NCI-H2171 (cell line): ENCODE measurements at places on chromosomes 11 and 22.
A peak's percentile ranks its signal among the peaks of the same experiment; 100 is the strongest.

DNA sequence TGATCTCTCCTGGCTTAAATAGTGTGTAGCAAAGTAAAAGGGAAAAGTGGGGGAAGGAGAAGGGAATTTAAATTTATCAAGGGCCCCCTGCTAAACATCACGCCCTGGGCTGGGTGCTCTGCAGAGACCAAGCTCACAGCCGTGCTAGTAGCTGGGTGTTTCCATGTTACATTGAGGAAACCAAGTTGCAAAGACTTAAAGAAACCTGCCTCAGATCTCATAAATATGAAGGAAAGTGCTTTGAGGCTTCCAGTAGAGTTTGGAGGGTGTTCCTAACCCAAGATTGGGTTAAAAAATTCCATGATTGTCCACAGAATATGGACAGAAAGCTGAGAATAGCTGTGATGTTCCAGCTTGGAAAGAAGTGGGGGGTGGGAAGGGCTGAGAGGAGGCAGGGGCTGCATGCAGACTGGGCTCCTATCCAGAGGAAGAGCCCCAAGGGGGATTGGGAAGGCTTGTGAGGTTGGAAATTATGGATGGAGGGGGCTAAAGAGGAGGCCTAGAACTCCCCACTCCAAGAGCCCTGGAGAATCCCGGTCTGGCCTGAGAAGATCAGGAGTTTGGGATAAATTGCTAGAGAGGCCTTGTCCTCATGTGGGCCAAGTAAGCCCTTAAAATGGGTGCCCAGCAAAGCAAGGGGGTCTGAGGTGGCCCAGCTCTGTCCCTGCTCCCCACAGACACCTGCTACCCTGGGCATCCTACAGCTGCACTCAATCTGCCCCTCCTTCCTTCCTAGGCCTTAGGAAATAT is 25.0 kb upstream of the OAF start:
- DNase-seq, result no peak

DNA sequence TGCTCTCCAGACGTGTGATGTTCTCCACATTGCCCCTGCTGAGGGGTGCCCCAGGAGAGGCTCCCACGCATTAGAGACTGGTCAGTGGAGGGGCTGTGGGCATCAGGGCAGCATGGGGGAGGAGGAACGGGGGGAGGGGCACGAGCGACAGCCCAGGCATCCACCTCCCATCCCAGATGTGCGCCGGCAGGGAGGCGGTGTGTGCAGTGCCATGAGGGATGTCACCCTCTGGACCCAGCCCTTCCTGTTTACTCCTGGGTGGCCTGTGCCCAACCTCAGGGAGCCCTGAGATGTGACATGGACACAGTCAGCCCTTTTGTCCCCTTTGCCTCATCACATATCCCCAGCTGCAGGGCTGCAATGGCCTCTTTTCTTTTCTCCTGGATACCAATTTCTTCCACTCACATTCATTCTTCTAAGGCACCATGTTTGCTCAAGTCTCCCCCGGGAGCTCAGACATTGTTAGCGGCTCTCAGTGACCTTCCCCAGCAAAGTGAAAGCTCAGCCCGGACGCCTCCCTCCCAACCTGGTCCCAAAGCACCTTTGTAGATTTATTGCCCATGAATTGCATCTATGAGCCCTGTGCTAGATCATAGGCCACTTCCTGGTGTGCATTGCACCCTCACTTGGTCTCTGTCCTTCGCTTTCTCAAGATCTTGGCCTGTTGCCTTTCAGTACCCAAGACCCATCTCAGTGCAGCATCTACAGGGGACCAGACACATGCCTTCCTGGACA is 150.6 kb downstream of the CEP164 start:
- no peak for DNase-seq

- no peak for DNase-seq
Observed at GRCh38 chr22:35899736-35900135, 128.9 kb downstream of the RBFOX2 start.

- no peak for DNase-seq
Observed at GRCh38 chr22:36560001-36560400, 31.0 kb upstream of the EIF3D start.

GRCh38 chr11:9711454-9712307 is 47.8 kb downstream of the SWAP70 start:
- no peak for DNase-seq

DNA sequence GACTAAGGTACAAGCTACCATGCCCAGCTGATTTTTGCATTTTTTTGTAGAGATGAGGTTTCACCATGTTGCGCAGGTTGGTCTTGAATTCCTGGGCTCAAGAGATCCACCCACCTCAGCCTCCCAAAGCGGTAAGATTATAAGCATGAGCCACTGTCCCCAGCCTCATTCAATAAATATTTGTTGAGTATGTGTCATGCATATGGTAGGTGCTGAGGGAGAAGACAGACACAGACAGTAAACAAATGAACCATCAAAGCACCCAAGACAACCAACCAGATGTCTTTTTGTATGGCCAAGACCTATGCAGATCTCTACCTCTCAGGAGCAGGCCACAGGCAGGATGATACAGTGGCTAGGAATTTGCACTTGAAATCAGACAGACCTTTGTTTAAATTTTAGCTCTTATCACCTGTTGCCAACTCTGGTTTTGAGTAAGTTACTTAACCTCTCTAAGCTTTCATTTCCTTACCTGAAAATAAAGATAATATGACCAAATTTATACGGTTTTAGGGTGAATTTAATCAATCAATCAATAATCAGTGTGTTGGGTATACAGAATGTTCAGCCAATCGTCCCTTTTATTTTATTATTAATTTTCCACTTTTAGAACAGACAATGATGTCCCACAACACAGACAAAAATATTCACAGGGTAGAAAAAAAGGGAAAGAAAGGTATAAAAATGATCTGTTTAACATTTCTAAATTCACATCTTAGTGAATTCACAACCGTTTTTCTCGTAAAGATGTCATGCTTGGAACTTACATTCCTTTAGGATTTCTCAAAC is 128.2 kb downstream of the SGSM3 start:
- no peak for DNase-seq

DNA sequence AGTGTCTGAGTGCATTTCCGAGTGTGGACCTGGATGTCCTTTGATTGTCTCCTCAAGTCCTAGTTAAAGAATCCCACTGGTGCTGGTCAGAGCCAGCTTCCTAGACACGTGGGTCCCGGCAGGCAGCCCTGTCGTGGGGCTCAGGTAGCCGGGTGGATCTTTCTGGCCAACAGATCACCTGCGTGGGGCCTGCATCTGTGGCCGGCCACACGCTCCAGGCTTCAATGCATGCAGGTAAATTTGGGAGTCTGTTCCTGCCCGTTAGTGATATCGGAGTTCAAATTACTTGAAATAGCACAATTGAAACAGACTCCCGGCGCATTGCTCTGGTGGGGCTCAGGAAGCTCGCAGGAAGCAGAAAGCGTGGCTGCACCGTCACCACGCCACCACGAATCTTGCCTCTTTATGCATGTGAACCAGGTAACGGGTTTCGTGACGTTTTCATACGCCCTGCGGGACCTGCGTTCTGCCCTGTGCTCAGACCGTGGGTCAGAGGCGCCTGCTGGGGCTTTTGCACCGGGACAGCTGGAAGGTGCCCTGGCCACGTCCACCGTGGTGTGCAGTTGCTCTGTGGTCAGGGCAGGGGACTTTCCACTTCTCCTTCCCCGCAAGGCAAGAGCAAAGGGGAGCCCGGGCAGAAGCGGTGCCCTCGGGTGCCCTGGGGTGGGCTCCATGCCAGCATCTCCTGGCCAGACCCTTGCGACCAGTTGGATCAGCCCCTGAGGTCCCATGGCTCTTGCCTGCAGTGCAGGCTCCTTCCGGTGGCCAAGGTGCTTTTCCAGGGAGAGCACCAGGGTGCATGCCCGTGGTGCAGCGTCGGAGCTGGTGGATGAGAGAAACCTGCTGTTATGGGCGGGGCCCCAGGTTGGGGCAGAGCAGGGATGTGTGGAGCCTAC is 803.5 kb downstream of the BRD1 start:
- DNase-seq, result peak; percentile 51

- DNase-seq, result no peak
Observed at GRCh38 chr11:68942751-68943271, 38.0 kb downstream of the MRGPRD start.

DNA sequence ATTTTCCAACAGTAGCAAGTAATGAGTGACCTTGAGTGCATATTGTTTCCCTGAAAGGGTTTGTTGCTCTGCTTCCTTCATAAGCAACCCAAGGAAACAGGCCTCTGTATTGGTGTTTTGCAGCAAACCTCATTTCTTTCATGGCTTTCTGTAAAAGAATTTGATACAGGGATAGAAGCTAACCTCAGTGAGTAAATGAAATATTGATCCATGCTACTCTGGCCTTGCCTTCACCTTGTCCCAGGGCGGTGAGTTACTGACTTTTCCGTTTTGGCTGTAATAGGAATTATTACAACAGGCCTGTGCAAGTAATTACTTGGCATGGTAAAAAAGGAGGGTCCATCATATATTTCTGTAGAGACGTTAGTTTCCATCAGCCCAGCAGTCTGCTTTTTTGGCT is 130.9 kb upstream of the MPPED2 start:
- DNase-seq, result no peak

- DNase-seq, result no peak
Observed at GRCh38 chr11:118443590-118444218, 7.4 kb downstream of the KMT2A start.

DNA sequence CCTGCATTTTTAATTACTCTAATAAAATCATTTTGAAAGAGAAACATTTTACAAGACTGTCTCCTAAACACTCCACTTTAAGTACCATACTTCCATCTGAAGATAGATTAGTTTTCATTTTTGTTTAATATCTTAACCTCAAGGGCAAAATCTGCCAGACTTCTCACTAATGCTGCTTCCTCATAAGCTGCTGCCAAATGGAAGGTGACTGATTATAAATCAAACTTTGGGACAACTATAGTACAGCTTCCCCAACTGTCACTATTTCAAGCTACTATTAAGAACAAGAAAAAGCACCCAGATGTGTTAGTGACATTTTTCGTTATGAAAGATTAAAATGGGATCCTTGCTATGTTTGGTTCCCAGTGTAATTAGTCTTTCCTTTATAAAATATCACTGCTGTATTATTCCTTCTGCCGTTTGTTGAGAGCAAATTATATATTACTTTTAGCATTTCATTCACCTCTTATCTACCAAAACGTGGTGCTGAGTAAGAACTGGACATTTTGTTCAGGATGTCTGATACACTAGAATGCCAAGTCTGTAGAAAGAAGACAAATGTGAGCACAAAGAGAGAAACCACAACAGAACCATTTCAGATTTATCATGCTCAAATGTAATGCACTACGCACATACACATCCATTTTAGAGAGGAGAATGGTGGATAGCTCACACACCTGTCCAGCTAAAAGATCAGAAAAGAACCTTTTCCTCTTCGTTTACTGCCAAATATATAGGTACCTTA is 312.2 kb upstream of the C11orf87 start:
- DNase-seq, result no peak

GRCh38 chr22:22942511-22943329 is 55.1 kb downstream of the IGLL5 start:
- DNase-seq, result no peak

DNA sequence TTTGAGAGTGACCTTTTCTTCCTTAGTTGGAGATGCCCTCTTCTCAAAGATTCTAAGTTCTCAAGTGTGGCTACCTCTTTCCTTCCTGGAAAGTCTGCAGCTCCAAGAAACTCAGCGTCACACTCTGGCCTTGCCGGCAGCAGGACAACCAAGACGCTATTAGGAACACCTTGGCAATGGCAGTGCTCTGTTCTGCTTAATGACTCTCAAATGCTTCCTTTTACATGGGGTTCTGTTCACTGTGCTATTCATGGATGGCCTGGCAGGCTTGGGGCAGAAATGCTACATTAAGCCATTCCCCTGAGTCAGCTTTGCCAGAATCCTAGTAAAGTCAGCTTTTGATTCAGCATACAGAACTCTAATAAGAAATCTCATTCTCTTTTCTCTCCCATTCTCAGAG is 25.9 kb downstream of the LARGE2 start:
- no peak for DNase-seq

DNA sequence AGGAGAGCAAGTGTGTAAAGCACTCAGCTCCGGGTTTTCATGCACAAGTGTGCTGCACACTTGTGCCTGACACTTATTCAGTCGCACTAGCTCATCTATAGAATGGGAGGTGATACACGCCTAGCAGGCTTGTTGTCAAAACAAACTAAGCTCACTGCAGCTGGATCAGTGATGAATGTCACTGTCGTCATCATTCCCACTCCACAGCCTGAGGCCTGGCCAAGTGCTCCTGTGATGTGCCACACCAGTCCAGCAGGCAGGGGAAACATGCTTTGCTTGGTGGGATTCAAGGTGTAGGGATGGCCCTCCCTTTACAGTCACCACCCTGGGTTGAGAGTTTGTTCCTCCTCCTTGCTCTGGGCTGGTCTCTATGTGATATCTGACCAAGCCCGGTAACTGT is 6.8 kb downstream of the MPST start:
- DNase-seq, result no peak

- no peak for DNase-seq
Observed at GRCh38 chr11:1573077-1573902, 1.2 kb upstream of the DUSP8 start.

DNA sequence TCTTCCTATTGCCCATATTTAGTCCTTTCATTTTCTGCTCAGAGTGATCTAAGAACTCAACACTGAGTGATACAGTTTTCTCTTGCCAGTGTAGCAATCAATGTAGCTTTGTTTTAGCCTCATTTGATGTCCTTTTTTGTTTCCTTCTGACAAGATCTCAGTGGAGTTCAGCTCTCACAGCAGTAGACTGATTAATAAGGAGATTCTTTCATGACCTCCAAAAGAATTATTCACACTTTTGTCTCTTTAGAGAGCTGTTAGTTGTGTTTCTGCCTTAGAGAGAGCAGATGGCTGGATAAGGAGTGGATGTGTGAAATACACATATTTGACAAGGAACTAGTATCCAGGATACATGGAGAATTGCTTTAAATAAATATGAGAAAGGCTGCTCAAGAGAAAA is 6.6 kb upstream of the TMEM225 start:
- no peak for DNase-seq

DNA sequence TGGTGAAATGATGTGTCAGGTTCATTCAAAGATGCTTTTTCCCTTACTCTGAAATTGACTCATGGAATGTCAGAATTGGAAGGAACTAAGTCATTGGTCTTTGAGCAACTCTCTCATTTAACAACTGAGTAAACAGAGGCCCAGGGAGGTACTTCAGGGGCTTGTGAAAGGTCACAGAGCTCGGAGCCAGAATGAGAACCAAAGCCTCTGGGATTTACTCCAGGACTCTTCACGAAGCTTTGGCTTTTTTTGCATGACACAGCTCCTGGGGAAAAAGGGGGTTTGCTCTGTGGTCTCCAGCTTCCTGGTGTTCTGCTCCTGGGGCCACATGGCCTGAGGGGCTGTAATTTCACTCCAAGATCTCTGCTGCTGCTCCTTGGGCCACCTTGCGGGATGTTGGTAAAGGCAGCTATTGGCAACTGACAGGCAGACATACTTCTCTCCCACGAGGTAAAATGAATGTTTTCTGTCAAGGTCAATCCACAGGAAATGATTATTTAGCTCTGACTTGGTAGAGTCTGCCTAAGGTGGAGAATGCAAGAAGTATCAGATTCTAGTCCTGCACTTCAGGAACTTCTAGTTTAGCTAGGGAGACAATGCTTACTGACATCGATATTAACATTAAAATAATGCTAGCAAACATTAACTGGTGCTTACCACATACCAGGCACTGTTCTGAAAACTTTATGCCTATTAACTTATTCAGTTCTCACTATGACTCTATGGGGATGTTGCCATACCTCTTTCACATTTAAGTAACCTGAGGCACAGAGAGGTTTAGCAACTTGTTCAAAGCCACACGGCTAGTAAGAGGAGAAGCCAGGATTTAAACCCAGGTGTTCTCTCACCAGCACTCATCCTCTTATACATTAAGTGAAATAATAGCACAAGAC is 16.1 kb downstream of the PKNOX2 start:
- no peak for DNase-seq

- no peak for DNase-seq
Observed at GRCh38 chr22:37659897-37660708, 1.6 kb downstream of the PDXP start.

- no peak for DNase-seq
Observed at GRCh38 chr22:22527312-22527711, 7.2 kb upstream of the ZNF280A start.
